Stimulated activated CD4-positive, alpha-beta T cell treated with anti-CD3 and anti-CD28 coated beads, Interleukin-12 subunit alpha, Interleukin-12 subunit beta, amount 100 ng/mL, for 4 hours (primary cell): ENCODE measurements at places on chromosomes 4 and X.
A peak's percentile ranks its signal among the peaks of the same experiment; 100 is the strongest.

DNA sequence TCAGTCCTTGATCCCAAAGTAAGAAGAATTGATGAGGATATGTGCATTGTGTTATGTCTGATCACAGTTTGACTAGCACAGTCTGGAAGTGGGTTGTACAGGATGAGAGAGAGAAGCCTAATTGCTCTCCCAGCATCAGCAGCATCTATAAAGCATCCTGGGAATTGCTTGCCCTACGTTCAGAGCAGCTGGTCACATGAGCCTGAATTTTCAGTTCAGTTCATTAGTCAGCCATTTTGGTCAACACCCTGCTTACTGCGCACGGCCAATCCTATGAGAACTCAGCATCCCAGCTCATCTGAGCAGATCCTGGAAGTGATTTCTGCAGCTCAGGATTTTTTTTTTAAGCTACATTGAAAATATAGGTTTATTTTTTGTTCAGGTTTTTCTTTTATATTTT is at the start of gene RUFY3:
RUFY3 (plus strand) TSS at position 218 of the 400 bp plus-strand sequence. CDS start 610 bp downstream, outside the sequence.
- no peak for DNase-seq

DNA sequence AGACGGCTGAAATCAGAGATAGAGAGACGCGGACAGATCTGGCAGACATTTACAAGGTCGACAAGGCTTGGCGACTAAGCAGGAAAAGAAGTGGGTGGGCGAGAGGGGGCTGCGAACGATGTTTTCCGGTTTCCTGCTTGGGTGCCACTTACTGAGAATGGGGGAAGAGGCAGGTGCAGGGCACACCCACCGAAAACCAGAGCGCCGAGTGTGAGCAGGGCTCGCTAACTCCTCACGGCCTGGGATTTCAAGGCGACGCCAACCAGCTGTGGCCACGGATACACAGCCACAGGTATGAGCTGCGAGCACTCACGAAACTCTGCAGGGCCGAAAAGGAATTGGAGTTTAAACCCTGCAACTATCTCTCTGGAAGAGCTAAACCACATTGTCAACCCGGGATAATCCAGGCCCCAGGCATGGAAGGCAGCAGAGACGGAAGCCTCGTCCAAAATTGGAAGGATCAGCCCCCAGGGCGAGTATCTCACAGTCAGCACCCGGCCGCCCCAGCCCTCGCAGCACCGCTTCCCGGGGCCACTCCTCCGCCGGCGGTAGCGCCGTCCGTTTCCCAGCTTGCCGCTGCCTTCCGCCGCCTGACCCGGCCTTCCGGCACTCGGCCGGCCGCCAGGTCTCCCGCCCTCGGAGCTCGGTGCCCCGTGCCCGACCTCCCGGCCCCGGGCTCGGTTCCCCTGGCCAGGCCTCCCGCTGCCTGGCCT is 778 bp downstream of the CASP3 start:
- peak; percentile 39 for DNase-seq

DNA sequence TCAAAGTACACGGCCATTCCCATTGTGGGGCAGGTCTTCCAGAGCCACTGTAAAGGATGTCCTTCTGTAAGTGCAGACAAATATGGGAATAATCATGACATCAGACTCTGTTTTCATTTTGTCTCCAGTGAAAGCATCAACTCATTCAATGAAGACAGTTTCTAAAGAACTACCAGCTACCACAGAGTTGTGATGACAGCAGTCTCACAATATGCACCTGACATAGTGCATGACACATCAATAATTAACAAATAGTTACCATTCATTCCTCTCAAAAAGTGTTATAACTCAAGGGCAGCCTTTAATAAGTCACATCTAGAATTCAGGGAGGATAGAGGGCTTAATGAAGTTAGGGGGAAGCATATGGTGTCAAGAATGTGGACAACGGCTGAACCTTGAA is 20.2 kb downstream of the MTTP start:
- no peak for DNase-seq

DNA sequence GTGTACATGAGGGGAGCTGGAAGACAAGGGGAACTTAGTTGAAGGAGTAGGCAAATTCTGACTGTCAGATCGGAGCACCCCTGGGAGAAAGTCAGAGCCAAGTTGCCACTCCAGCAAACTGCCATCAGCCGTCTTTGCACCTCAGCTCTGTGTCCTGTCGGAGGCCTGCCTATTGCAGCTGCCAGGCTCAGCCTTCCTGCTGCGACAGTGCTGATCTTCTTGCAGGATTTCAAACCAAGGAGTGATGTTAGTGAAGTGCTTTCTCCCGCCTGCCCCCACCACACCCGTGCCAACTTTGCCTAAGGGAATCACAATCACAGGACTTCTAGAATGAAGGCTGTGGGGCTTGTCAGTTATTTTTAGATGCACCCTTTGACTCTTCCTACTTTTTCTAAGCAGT is 185.3 kb downstream of the KIT start:
- no peak for DNase-seq
